A549 (cell line): ENCODE measurements at places on chromosomes 6 and 20.

DNA sequence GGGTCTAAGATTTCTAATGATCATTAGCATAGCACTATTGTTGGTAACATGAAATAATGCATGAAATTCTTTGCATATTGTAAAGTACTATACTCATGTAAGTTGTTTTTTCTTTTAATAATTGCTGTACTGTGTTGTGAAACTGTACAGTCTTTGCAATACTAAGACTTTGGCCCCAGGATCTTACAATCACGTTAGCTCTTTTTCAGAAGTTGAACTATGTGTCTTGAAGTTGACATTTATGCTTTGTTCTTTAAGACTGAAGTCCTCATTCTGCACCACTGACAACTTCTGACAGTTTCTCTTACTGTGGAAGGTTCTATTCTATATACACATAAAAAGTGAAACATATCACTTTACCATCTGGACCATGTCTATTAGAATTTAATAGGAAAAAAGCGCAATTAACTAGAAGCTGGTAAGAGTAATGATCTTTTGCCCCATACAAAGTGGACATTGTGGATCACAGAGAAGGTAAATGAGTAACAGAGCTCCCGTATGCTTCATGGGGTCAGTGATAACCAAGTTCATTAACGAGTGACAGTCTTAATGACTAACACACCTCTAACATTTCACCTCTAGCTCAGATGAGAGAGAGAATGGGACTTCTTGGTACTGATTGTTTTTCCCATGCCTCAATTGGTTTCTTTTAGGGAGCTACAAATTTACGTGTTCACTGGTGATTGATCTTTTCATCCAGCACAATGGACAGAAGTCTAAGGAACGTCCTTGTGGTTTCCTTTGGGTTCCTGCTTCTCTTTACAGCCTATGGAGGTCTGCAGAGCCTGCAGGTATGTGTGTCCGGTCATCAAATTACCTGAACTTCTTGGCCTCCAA is at the start of gene UNC93A:
Gene UNC93A, plus strand, starts transcription at position 530 of the 837 bp plus-strand sequence. Its CDS starts 175 bp downstream, at position 705.
- no peak for DNase-seq

- DNase-seq = no peak
These were observed 524.9 kb downstream of the PHF3 start for GRCh38 chr6:64160486-64160885.

GRCh38 chr6:71499667-71500066 is 211.1 kb downstream of the OGFRL1 start:
- no peak for DNase-seq

DNA sequence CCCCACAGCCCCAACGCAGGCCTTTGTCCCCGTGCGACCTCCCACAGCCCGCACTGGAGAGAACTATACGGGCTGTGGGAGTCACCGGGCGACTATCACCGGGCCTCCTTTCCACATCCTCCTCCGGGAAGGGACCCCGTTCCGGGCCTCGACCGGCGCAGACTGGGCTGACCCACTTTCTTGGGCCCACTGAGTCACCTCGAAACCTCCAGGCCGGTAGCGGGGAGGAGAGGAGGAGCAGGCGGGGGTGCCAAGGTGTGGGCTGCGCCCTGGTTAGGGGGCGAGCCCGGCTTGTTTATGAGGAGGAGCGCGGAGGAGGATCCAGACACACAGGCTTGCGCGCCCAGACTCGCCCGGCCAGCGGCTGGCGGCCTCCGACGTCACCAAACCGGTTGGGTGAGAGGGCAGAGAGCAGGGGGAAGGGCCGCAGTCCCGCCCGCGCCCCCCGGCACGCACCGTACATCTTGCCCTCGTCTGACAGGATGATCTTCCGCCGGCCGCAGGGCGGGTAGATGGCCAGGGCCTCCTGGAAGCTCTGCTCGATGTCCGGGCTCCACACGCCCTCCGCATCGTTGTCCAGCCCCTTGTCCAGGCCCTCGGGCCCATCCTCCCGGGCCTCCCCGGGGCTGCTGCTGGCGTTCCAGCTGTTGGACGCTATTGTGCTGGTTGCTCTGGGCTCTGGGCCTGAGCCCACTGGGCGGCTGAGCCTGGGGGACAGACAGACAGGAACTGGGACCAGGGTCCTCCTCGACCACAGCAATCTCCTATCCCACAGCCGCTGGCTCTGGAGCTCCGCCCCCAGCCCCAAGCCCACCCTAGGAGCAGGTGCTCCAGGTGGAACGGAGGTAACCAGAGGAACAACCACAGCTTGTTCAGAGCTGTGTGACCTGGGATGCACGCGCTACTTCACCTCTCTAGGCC is 10.6 kb downstream of the TEAD3 start:
- no peak for DNase-seq

DNA sequence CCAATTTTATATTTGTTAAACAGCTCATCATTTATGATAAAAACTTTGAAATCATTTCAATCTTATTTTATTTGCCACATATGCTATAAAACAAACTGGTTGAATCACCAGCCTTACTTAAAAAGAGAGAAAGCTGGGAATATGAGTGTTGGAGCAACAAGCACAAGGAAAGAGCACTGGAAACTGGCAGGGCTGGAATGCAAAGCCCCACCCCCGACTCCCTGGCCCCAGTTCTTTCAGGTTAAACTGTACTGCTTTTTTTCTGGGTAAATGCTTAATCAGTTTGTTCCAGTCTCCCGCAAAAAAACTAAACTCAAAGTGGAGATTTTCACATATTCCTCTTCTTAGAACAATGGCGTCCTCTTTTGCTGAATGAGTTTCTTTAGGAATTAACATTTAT is 433.8 kb upstream of the NOX3 start:
- no peak for DNase-seq

DNA sequence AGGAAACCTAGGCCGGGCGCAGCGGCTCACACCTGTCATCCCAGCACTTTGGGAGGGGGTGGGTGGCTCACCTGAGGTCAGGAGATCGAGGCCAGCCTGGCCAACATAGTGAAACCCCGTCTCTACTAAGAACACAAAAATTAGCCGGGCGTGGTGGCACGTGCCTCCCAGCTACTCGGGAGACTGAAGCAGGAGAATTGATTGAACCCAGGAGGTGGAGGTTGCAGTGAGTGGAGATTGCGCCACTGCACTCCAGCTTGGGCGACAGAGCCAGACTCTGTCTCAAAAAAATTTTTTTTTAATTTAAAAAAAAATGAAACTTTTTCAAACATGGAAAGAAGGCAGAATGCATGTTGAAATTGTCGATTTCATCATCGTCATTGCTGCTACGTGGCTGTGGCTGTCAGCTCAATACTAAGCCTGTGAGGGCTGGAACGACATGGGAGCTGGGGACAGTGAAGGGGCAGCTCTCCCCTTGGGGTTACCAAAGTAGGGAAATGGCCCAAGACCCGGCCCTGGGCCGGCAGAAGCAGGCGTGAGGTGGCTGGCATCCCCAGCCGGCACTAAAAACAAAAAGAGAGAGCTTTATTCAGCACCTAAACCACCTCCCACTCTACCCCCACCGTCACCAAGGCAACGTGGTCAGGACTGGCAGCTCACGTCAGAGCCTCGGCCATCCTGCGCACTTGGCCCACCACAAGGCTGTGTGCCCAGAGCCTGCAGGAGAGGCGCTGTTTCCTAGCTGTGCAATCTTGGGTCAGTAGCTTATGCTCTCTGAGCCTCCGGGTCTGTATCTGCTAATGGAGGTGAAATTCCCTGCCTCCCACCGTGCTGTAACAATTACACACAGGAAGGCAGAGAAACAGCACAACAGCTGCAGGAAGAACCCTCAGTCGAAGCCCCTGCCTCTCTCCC is 30.8 kb downstream of the AGPAT4 start:
- DNase-seq = no peak

DNA sequence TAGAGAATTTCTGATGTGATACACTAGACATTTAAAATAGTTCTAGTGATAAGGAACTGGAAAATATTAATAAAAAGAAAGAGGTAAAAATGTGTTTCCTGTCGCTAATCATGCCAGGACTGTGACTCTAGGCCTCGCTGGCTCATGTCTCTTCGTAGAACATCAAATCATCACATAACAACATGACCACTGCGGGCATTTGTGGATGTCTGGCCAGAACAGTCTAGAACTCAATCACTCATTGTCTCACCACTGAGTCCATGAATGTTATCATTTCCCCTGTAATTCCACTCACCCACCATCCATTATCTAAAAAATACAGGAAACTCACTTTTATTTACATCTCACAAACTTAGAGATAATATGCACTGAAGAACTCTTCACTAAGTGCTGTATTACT is 3.4 kb downstream of the HMGN3 start:
- no peak for DNase-seq

DNA sequence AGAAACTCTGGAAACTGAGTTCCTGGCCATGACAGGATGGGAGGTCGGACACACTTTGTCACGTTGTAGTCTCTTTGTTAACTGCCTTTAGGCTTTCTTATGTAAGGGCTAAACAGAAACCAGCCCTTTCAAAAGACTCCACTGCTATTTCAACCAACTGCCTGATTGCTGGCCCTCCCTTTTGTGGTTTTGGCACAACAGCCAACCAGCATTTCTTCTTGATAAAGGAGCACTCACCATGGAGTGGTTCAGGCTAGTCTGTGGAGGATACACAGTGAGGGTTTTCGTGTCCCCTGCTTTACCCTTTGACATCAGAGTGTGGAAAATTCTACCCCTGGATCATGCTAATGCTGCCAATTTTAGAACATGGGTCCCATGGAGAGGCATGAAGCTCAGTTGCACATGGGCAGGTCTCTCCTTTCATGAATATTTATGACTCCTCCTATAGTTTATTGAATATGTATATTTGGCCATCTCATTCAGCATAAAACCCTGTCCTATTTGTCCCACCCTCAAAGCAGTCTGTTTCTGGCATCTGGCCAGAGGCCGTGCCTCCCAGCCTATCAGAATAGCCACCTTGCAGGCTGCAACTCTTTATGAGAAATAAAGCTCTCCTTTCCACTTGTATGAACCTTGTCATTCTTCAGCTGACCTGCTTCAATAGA is 148.3 kb downstream of the HS3ST5 start:
- no peak for DNase-seq

- DNase-seq = no peak
These were observed 1343.4 kb downstream of the HACE1 start for GRCh38 chr6:103516336-103516735.

DNA sequence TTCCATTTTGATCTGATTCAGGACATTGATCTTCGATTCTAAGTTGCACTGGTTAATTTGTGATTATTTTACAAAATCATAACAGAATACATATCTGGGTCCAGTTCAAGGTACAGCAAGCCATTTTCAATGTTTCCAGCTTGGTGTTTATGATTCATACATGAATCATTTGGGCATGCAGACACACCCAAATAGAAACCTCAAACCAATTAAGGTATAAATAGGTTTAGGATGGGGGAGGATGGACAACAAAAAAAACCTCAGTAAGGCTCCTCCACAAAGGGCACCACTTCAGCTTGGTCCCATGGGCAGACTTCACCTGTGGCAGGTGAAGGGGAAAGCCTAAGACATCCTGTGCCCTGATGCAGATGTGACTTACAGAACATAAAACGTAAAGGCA is 192.7 kb downstream of the KHDC1L start:
- DNase-seq = peak; percentile 2
